ENCODE measurements at places on chromosomes 7 and 10.

DNA sequence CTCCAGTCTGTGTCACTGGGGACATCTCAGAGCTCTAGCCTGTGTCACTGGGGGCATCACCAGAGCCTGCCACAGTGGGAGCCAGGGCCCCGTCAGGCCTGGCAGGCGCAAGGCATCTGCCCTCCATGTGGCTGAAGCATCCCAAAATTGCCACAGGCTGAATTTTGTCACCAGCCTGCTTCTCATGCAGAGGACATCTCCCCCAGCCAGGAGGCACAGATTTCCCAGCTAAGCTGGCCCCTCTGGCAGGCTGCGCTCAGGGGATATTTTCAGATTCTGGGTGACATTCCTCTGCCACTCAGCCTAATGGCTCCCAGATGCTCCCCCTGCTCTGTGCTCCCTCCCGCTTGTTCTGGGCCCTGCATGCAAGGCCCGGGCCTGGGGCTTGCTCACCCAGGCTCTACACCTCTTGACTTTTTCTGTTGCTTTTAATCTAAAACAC, 64.6 kb downstream of the COL13A1 start:
- no peak for DNase-seq

DNA sequence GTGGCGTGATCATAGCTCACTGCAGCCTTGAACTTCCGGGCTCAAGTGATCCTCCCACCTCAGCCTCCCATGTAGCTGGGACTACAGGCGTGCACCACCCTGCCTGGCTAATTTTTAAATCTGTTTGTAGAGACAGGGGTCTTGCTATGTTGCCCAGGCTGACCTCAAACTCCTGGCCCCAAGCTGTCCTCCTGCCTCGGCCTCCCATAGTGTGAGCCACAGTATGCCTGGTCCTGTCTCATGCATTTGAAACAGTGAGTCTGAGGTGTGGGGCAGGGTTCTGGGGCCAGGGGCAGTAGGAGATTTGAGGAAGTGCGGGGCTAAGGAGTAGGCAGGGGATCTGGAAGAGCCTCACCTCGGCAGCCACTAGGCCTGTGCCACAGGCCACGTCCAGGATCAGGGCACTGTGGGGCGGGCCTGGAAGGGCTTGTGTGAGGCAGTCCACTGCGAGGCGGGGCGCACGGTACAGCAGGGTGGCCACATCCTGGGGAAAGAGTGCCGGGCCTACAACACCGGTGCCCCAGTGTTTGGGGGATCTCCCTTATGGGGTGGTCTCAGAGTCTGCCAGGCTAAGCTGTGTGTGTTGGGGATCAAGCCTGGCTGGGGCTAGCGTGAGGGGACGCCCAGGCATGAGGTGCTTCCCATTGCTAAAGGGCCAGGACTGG, 1.5 kb downstream of the METTL27 start:
- DNase-seq = no peak

DNA sequence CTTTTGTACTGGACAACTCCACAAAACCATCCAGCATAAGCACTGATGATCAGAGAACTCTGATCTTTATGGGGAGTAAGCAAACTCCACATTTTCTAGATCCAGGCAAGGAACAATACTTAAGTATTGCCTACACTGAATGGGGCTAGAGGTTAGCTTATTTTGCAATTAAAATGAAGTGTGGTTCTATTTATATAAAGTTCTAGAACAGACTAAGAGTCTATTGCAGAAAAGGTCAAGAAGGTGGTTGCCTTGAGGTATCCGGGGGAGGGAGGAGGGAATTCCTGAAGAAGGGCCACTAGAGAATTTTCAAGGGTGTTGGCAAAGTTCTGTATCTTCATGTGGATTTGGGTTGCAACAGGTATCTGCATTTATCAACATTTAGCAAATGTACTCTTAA, 477.9 kb downstream of the PLXNA4 start:
- DNase-seq = no peak

- DNase-seq = no peak
These were observed 47.7 kb upstream of the ZNF92 start for GRCh38 chr7:65325793-65326432.

GRCh38 chr7:100446040-100446439, 9.7 kb upstream of the PPP1R35 start:
- no peak for DNase-seq

- DNase-seq = no peak
These were observed 11.3 kb downstream of the TNS3 start for GRCh38 chr7:47570649-47571050.

DNA sequence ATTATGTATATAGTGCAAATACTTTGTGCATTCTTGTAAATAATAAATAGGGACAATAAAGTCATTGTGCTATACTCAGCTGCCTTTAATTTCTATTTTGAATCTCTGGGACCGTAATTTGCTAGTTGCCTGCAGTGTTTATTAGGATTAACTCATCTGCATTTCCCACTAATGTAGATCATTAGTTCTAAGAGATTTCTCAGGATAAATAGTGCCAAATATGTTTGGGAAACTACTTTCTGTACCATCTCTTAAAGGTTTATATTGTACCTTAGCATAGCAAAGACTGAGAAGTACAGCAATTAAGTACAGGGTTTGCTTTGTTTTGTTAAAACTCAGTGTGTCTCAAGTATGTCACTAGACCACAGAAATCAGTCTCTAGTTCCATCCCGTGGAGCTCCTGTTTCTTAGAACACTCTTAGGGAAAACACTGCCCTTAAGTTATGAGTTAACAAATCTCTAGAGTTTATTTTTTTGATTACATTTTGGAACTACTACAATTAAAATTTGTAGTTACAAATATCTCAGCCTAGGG, 26.0 kb downstream of the ADD3 start:
- DNase-seq = no peak

DNA sequence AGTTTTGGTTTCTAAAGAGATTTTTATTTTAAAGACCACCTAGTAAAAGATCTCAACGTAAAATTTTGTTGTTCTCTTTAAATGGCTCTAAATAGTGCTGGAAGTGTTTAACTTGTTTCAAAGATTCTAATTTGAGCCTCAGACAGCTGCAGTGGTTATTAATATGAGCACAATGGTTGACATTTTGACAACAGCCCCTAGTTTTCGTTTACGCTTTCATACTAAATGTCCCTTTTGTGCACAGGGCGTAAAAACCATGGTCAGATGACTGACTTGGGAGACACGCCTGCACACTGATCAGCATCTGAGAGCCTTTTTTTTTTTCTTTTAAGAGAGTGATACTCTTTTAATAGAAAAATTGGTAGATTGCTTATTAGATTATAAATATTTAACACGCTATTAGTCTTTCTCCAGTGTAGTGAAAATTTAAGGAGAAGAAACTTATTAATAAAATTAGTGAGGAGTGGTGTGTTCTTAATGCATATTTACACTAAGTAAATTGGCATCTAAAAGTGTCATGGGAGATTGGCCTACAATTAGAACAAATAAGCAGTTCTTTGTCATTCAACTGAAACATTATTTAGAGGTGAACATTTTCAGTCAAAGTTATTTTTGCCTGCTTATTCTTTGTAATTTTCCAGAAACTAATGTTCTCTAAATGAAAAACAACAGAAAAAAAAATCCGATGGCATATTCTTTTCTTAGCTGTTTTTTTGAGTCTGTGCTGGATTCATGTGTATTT, 182.8 kb upstream of the PHYHIPL start:
- no peak for DNase-seq

GRCh38 chr7:107951172-107951787, 51.7 kb downstream of the LAMB1 start:
- no peak for DNase-seq

- no peak for DNase-seq
These were observed 86.9 kb downstream of the PROSER2 start for GRCh38 chr10:11910102-11910501.

GRCh38 chr7:82210416-82211184, 233.0 kb downstream of the CACNA2D1 start:
- no peak for DNase-seq

- DNase-seq = no peak
These were observed 6.5 kb downstream of the ASB13 start for GRCh38 chr10:5659702-5660528.

GRCh38 chr7:120981888-120982615, 6.5 kb upstream of the CPED1 start:
- DNase-seq = no peak

- DNase-seq = no peak
These were observed 4.6 kb upstream of the FAM170B start for GRCh38 chr10:49138361-49138891.

DNA sequence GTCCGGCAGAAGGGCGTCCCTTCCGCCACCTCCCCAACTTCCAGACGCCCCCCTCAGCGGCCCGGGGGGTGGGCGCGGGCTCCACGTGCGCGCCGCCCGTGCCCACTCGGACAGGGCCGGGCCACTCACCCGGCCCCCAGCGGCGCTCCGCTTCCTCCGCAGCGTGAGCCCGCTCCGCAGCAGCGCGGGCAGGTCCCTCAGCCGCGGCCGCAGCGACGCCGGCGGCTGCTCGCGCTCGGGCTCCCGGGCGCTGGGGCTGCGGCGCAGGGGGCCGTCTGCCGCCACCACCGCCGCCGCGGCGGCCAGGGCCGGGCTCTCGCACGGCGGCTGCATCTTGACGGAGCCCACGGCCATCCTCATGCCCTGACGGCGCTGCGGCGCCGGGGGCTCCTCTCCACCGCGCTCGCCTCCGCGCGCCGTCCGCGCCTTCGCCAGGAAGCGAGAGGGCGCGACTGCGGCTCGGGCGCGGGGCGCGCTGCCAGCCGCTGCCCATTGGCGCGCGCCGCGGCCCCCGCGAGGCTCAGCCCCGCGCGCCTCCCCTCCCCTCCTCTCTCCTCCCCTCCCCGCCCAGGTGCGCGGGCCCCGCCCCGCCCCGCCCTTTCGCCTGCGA, at the start of gene RAPGEF5:
RAPGEF5 (minus strand) TSS at position 454 of the 610 bp plus-strand sequence; CDS start at position 360, 94 bp downstream.
- DNase-seq = no peak

DNA sequence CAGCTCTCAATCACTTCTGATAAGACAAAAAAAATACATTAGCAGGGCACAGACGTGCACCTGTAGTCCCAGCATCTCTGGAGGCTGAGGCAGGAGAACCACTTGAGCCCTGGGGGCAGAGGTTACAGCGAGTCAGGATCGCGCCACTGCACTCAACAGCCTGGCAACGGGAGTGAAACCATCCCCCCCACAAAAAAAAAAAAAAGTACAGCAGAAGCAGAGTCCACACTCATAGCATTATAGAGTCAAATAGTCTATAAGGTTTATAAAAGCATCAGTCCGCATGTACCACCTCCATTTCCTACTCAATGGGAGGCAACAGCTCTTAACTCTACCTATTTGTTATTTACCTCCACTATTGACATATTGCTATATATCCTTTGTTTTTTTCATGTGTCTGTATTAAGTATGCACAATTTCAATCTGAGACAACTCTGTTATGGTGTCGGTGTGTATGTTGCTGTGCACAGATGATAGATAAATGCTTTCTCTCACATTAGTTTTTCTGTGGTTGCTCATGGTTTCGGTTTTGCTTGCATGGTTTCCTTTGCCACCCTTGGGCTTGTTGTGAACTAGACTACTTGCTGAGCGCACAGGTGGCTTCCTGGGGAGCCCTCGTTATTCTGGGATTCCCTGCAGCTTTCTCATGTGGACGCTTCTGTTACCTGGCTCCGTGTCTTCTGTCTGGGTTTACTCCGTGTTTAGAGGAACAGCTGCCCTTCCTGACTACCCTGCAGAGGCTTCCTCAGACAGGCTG, 40.4 kb downstream of the PROSER2 start:
- DNase-seq = peak; percentile 35

- no peak for DNase-seq
These were observed 11.2 kb downstream of the MUC17 start for GRCh38 chr7:101031082-101031481.

GRCh38 chr10:14312014-14312413, 18.7 kb downstream of the FRMD4A start:
- no peak for DNase-seq

DNA sequence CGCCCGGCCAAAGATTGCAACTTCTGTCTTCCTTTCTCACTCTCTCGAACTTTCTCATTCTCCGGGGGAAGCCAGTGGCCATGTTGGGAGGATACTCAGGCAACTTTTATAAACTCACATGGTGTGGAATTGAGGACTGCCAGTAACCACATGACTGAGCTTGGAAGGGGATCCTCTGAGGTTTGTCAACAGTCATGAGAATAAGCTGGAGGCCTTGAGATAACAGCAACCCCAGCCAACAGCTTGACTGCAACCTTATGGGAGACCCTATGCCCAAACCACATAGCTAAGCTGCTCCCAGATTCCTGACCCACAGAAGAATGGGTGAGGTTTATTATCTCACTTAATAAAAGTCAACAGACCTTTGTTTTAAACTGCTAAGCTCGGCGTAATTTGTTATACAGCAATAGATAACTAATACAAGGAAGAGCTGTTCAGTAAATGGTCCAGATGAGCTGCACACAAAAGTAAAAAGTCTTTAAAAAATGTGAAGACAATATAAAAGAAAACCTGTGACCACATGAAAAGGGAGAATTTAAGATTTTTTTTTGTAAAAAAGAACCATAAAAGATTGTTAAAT, 9.6 kb downstream of the SYPL1 start:
- DNase-seq = no peak

GRCh38 chr10:119448628-119449584, 93.6 kb downstream of the RGS10 start:
- no peak for DNase-seq

DNA sequence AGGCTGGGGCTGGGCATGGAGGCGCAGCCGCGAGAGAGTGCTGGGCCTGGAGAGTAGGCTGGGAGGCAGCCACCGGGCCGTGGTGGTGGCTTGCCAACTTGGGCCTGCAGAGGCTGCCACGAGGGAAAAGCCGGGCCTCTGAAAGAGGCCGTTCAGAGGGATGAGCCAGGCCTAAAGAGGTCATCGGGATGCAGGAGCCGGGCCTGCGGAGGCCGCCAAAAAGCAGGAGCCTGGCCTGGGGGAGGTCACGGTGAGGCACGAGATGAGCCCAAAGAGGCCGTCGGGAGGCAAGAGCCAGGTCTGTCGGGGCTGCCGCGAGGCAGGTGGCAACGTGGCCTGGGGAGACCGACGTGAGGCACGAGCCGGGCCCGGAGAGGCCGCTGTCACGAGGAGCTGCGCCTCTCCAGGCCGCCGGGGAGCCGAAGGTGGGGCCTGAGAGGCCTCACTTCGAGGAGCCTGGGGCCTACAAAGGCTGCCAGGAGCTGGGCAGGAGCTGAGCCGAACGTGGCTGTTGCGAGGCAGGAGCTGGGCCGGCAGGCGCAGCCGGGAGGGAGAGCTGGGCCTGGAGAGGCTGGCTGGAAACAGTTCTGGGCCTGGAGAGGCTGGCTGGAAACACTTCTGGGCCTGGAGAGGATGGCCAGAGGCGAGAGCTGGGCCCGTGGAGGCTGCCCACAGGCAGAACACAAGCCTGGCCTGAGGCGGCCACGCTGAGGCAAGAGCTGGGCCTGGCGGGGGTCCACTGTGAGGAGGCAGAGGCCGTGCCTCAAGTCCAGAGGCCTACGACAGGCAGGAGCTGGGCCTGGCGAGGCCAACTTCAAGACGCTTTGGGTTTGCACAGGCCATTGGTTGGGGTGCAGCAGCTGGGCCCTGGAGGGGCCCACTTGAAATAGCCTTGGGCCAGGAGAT, 24.6 kb downstream of the MDH2 start:
- no peak for DNase-seq

GRCh38 chr10:50508315-50509051, 115.3 kb downstream of the SGMS1 start:
- no peak for DNase-seq

DNA sequence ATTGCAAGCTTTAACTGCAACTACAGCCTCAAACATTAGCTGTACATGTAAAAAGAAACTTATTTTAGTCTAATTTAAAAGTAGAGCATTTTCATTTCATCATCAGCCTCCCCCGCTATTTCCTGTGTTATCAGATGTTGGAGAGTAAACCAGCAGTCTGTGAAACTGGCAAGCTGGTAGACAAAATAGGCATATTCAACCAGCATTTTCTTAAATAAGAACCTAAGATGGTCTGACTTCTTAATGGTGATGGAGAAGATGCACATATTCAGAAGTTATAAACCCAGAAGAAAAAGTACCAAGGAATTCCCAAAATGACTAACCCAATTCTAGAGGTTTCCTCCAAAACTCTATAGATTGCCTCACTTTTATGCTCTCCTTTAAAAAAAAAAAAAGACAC, 24.9 kb downstream of the PIK3AP1 start:
- no peak for DNase-seq

All from stimulated activated CD4-positive, alpha-beta T cell treated with anti-CD3 and anti-CD28 coated beads, Interleukin-1b, Interleukin-23, amount 100 ng/mL, for 1 hour (primary cell).